Right lobe of liver (tissue), 6 donors: ENCODE measurements at places on chromosomes 6 and 20. TPM values are rescaled to one million over a fixed set of nuclear protein-coding genes. Genes with fewer than 3 reads are reported as not detected.

- peaks cover 9% of the 10 kb centered on the region for H3K27me3 ChIP-seq
- no peak overlapping the region for H3K27ac ChIP-seq
- H3K4me3 ChIP-seq, result no peak overlapping the region
- DNase-seq, result no peak
- H3K4me1 ChIP-seq, result no peaks in the 10 kb centered on the region
These were observed 34.9 kb downstream of the ANGPT4 start for GRCh38 chr20:881051-881782.

GRCh38 chr6:78243519-78243918 is 590.7 kb downstream of the MEI4 start:
- H3K36me3 ChIP-seq, result no peaks in the 10 kb centered on the region
- no peaks in the 10 kb centered on the region for H3K4me1 ChIP-seq
- no peaks in the 10 kb centered on the region for H3K27me3 ChIP-seq

DNA sequence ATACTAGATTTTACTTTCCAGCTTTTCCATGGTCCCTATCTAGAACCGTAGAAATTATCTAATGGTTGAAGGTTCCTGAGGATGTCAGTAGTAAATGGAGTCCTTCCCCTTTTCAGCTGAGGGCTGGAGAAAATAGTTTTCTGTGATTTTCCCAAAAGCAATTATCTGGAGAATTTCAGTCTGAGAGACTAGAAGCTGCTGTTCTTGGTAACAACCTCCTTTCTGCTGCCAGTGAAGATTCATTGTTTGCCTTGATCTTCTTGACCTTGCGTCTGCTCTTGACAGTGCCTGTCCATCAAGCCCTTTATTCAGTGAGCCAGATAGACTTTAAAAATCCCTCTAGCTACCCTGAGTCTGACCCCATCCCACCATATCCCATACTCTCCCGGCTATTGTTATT is 73.1 kb downstream of the PHACTR2 start:
- H3K4me1 ChIP-seq, result no peaks in the 10 kb centered on the region
- no peak overlapping the region for H3K4me3 ChIP-seq
- H3K36me3 ChIP-seq, result no peaks in the 10 kb centered on the region
- DNase-seq, result no peak

DNA sequence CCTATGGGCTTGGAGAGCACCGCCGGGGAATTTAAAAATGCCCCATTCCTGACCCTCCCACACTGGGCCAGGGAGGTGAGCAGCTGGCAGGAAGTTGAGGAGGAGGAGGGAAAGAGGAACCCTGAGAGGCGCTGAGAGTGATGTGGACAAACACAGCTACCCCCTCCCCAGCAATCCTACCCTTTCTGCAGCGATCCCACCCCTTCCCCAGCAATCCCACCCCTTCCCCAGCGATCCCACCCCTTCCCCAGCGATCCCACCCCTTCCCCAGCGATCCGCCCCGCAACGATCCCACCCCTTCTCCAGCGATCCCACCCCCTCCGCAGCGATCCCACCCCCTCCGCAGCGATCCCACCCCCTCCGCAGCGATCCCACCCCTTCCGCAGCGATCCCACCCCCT is 111.6 kb downstream of the SYCP2 start:
- H3K4me3 ChIP-seq, result no peak overlapping the region
- no peaks in the 10 kb centered on the region for H3K4me1 ChIP-seq
- no peaks in the 10 kb centered on the region for H3K27me3 ChIP-seq

GRCh38 chr20:19774135-19774933 is 16.3 kb downstream of the RIN2 start:
- no peaks in the 10 kb centered on the region for H3K4me1 ChIP-seq
- no peak overlapping the region for H3K27ac ChIP-seq
- H3K36me3 ChIP-seq, result no peaks in the 10 kb centered on the region
- no peak for DNase-seq

- H3K4me1 ChIP-seq, result no peaks in the 10 kb centered on the region
- H3K27me3 ChIP-seq, result no peaks in the 10 kb centered on the region
- H3K36me3 ChIP-seq, result no peaks in the 10 kb centered on the region
- no peak for DNase-seq
These were observed 9.4 kb downstream of the CST4 start for GRCh38 chr20:23679133-23680092.

DNA sequence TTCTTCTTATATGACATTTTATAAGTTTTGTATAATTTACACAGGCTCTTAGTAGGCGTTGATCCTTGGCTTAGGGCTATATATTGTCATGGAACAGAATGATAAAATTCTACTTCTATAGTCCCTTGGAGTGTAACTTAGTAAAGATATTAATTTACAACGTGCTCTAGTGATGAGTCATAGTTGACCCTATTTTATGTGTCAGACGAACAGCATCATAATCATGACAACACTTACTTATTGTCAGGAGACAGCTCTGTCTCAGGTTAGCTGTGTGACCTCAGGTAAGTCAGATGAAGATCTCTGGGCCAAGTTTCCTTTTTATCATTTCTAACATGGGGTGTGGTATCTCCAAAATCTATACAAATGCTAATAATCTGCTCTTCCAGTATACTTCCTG is 473.5 kb downstream of the UTRN start:
- no peak overlapping the region for H3K4me3 ChIP-seq
- peaks cover 3% of the 10 kb centered on the region for H3K36me3 ChIP-seq

DNA sequence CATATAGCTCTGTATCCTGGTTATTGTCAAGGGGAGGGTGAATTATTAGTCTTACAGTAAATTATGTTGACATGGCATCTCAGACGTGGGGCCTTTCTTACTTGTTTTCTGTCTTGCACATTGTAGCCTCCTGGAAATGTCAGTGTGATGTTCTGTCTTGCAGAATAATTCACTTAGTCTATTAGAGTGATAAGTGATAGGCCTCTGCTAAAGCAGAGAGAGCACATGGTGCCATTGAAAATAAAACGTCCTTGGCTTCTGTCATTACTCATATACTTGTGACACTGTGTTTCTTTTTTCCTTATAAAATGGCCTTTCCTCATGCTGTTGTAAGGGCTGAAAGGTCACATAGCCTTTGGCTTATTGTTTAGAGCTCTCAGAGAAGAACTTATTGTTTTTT is 531.0 kb downstream of the EPM2A start:
- no peaks in the 10 kb centered on the region for H3K27me3 ChIP-seq
- no peak overlapping the region for H3K4me3 ChIP-seq
- no peaks in the 10 kb centered on the region for H3K4me1 ChIP-seq
- no peaks in the 10 kb centered on the region for H3K36me3 ChIP-seq
- no peak overlapping the region for H3K27ac ChIP-seq

- H3K27ac ChIP-seq, result no peak overlapping the region
- H3K4me1 ChIP-seq, result no peaks in the 10 kb centered on the region
- H3K4me3 ChIP-seq, result no peak overlapping the region
These were observed 245.1 kb upstream of the AFDN start for GRCh38 chr6:167581637-167582036.

- H3K36me3 ChIP-seq, result no peaks in the 10 kb centered on the region
- H3K4me1 ChIP-seq, result no peaks in the 10 kb centered on the region
- H3K27me3 ChIP-seq, result peaks cover 3% of the 10 kb centered on the region
- no peak overlapping the region for H3K27ac ChIP-seq
- no peak overlapping the region for H3K4me3 ChIP-seq
- DNase-seq, result no peak
These were observed 180.7 kb downstream of the TBXT start for GRCh38 chr6:165986914-165987482.

GRCh38 chr6:138520463-138520862 is 21.2 kb upstream of the NHSL1 start:
- H3K27me3 ChIP-seq, result no peaks in the 10 kb centered on the region
- no peaks in the 10 kb centered on the region for H3K36me3 ChIP-seq
- no peak overlapping the region for H3K27ac ChIP-seq
- H3K4me1 ChIP-seq, result no peaks in the 10 kb centered on the region
- DNase-seq, result no peak
- H3K4me3 ChIP-seq, result no peak overlapping the region

SLC2A10 gene
- 43.2 TPM for total RNA-seq

- no peaks in the 10 kb centered on the region for H3K27me3 ChIP-seq
- H3K27ac ChIP-seq, result no peak overlapping the region
- DNase-seq, result no peak
- no peaks in the 10 kb centered on the region for H3K4me1 ChIP-seq
These were observed 72.1 kb downstream of the AFDN start for GRCh38 chr6:167898673-167899311.

CRNKL1 gene
- total RNA-seq, result 13.2 TPM

TNF gene
- 0.15 TPM for total RNA-seq

PBOV1 gene
- total RNA-seq, result not detected

DNA sequence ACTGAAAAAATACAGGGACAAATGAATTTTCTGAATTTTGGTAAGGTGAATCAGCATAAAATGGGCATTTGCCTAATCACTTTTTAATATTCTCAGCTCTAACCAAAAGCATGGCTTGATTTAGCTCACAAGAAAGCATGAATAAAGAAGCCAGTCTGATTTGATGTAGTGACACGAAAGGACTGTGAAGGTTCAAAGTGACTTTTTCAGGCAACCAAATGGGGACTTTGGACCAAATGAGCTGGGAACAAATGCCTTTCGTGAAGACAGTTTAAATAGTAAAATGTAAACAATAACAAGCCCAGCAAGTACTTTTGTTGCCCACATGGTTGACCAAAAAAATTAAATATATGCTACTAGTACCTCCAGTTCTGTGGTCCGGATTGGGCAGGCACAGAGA is 12.9 kb upstream of the CBLN4 start:
- H3K27ac ChIP-seq, result no peak overlapping the region
- DNase-seq, result no peak
- H3K4me3 ChIP-seq, result no peak overlapping the region
- no peaks in the 10 kb centered on the region for H3K4me1 ChIP-seq
- no peaks in the 10 kb centered on the region for H3K27me3 ChIP-seq

DNA sequence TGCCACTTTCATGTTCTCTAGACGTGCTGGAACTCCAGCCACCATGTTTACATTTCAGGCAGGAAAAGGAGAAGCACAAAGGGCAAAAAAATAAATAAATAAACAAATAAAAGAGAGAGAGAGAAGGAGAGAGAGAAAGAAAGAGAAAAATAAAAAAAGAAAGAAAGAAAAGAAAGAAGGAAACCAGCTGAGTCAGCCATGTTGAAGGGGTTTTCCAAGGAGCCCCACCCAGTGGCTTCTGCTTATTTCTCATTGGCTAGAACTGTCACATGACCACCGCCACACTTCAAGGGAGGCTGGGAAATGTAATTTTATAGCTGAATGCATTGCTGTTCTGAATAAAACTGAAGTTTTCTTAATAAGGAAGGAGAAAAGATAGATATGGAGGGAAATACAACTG is 71.1 kb downstream of the BFSP1 start:
- no peaks in the 10 kb centered on the region for H3K36me3 ChIP-seq
- no peaks in the 10 kb centered on the region for H3K27me3 ChIP-seq
- H3K4me1 ChIP-seq, result no peaks in the 10 kb centered on the region

GRCh38 chr6:53547166-53547810 is 2.4 kb upstream of the GCLC start:
- H3K27ac ChIP-seq, result peak overlapping the region; percentile 80
- peak overlapping the region; percentile 70 for H3K4me3 ChIP-seq
- H3K27me3 ChIP-seq, result no peaks in the 10 kb centered on the region
- H3K4me1 ChIP-seq, result peaks cover 5% of the 10 kb centered on the region
- DNase-seq, result no peak

DNA sequence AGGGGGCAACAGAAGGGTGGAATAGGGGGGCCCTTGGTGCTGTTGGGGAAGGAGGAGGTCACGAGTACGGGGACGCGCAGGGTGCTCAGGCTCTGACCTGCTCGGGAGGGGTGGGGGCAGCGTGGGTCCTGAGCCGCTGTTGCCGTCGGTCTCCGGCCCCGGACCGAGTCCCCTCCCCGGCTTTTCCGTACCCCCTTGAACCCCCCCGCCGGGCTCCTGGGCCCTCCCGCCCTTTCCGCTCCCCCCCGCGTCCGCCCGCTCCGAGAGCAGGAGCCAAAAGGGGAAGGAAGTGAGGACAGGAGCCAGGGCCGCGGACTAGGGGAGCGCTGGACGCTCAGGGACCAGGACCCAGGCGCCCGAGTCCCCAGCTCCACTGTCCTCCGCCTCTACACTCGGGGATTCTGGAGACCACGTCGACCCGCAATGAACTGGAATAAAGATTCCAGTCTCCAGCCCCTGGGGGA is at the start of gene RGL2:
Gene RGL2 (minus strand): TSS at position 170 of the 464 bp plus-strand sequence. CDS start 332 bp downstream, outside the sequence.
- H3K4me3 ChIP-seq, result peak within 1 kb of the TSS; percentile 67
- peak within 1 kb of the TSS; percentile 93 for H3K27ac ChIP-seq
- DNase-seq, result peak; percentile 91
- no peaks in the 10 kb centered on the region for H3K27me3 ChIP-seq
- H3K36me3 ChIP-seq, result peaks cover 25% of the 10 kb centered on the region

DNA sequence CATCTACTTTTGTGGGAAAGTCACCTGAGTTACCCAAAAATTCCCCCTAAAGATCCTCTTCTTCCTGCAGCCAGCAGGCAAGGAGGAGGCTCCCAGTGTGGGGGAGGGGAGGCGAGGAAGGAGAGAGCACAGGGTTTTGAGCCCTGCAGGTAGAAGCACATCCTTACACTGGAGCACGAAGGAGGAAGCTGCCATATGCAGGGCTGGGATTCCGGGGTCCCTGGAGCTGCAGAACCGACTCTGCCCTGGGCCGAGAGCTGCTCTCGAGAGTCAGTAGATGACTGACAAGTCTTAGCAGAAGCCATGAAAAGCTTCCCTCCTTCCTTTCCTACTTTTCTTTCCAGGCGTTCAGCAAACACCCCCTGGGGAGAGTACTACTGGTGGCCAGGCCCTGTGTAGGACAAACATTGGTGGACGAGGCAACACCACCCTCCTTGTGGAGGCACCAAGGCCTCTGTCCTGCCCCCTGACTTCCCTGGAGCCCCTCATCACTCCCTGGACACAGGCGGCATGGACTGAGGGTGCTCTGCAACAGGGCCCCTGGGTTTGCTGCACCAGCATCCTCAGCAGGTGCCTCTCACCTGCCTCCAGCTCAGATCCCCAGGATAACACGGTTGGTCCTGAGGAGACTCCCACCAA is 211.7 kb upstream of the CST7 start:
- no peaks in the 10 kb centered on the region for H3K4me1 ChIP-seq
- no peaks in the 10 kb centered on the region for H3K36me3 ChIP-seq
- no peak for DNase-seq

- no peak overlapping the region for H3K4me3 ChIP-seq
- no peak overlapping the region for H3K27ac ChIP-seq
- no peaks in the 10 kb centered on the region for H3K27me3 ChIP-seq
- DNase-seq, result no peak
These were observed 25.0 kb downstream of the KCNB1 start for GRCh38 chr20:49457444-49457843.

SLC17A1 gene
- total RNA-seq, result 18.4 TPM

ARMC12 gene
- 4.4 TPM for total RNA-seq

- H3K4me3 ChIP-seq, result no peak overlapping the region
- H3K36me3 ChIP-seq, result no peaks in the 10 kb centered on the region
- DNase-seq, result no peak
- H3K27ac ChIP-seq, result no peak overlapping the region
- H3K4me1 ChIP-seq, result no peaks in the 10 kb centered on the region
These were observed 51.3 kb upstream of the TOX2 start for GRCh38 chr20:43863330-43863729.

DNA sequence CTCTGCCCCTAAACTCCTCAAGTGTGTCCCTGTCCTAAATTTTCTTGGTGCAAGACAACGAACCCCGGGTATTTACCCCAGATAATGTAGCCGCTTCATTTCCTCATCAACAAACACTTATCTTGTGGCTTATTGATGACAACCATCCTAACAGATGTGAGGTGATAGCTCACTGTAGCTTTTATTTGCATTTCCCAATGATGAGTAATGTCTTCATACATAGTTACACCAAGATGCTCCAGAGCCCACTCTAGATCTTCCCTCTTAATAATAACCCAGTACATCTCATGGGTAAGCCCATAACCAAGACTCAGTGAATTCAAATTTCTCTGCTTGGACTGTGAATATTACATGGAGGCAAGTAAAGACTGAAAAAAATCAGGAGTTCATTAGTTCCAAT is 48.2 kb upstream of the BEND6 start:
- no peaks in the 10 kb centered on the region for H3K27me3 ChIP-seq
- H3K4me3 ChIP-seq, result no peak overlapping the region
- H3K4me1 ChIP-seq, result no peaks in the 10 kb centered on the region
- DNase-seq, result no peak

GRCh38 chr6:79466207-79466834 is 70.9 kb downstream of the LCA5 start:
- H3K4me1 ChIP-seq, result no peaks in the 10 kb centered on the region
- DNase-seq, result no peak
- H3K36me3 ChIP-seq, result no peaks in the 10 kb centered on the region
- H3K27ac ChIP-seq, result no peak overlapping the region
